ENCODE measurements at places on chromosomes 12 and 14.

DNA sequence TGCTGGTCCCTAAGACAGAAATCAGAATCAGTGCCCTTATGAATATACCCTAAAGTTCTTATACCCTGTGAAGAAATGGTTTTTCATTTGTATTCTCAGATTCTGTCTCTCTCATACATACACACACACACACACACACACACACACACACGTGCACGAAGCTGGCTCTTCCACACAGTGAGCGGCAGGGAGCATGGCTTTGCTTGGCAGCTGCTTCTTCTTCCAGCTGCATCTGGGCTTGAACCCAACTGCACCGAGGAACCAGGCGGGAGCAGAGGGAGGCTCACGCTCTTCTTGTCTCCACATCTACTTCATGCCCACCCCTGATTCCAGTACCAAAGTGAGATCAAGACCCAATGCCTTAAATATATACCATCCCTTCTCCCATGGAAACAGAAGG is 19.4 kb downstream of the GRIN2B start:
- DNase-seq = no peak

DNA sequence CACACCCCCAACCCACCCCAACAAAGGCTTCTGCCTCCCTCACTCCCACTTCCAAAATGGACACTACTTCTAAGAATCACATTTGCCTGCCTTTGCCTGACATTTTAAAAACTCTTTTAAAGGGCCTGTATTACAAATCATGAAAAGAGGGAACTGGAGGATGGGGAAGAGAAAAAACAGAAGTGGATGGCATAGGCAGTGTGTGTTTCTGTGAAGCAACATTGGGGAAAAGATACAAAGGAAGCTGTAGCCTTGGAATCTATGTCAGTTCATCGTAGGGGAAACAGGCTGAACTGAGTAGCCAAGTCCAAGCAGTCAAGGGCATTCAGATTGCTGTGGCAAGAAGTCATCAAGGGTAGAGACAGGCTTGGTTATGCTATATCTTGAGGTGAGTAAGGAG is 273.9 kb downstream of the BTG1 start:
- DNase-seq = no peak

GRCh38 chr12:53184828-53185227 is 4.1 kb upstream of the CSAD start:
- no peak for DNase-seq

DNA sequence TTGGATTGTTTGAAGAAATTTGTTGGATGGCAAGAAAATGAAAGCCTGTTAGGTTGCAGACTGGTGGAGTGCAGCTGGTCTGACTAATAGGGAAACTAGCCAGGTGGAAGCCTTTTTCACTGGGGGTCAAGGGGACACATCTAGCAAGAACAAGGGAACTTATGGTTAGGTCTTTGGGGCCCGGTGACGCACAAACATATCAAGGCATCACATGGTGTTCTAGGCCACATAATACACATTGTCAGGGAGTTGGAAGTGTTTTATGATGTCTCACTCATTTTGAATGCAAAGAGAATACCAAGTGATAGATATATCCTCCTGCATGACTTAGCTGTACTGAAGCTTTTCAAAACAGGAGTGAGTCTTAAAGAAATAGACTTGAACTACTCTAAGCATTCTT is 351.2 kb downstream of the KCNH5 start:
- DNase-seq = no peak

All from central memory CD4-positive, alpha-beta T cell (primary cell).